ENCODE measurements at places on chromosomes 3 and 15. TPM values are rescaled to one million over a fixed set of nuclear protein-coding genes. Genes with fewer than 3 reads are reported as not detected.

HYAL1 gene
- total RNA-seq = 0.80 TPM

SERINC4 gene
- not detected for total RNA-seq

CD96 gene
- not detected for total RNA-seq

FRMD5 gene
- total RNA-seq = 2.6 TPM

GATM gene
- total RNA-seq = 1.8 TPM

SCG5 gene
- 2.3 TPM for total RNA-seq

TPRG1 gene
- 0.38 TPM for total RNA-seq

OXSR1 gene
- total RNA-seq = 41.1 TPM

UBA7 gene
- total RNA-seq = 0.54 TPM

MRPS22 gene
- total RNA-seq = 43.7 TPM

SPESP1 gene
- total RNA-seq = not detected

NR1I2 gene
- not detected for total RNA-seq

HYKK gene
- 5.5 TPM for total RNA-seq

B4GALT4 gene
- 93.8 TPM for total RNA-seq

SI gene
- total RNA-seq = not detected

GOLGA8J gene
- not detected for total RNA-seq

LTK gene
- 0.20 TPM for total RNA-seq

NEK10 gene
- 1.2 TPM for total RNA-seq

CAMK1 gene
- 21.8 TPM for total RNA-seq

SNRK gene
- 4.4 TPM for total RNA-seq

REC114 gene
- not detected for total RNA-seq

C2CD4A gene
- total RNA-seq = not detected

PTX3 gene
- 1.0 TPM for total RNA-seq

IL5RA gene
- not detected for total RNA-seq

SENP8 gene
- total RNA-seq = 1.1 TPM

ZNF502 gene
- total RNA-seq = 1.8 TPM

FGF12 gene
- 0.40 TPM for total RNA-seq

EPHA3 gene
- total RNA-seq = not detected

CXCR6 gene
- total RNA-seq = not detected

PSTPIP1 gene
- total RNA-seq = not detected

SPRED1 gene
- total RNA-seq = 9.7 TPM

HES1 gene
- total RNA-seq = 9.5 TPM

UCN2 gene
- total RNA-seq = 8.2 TPM

SLC9C1 gene
- total RNA-seq = not detected

SLC35A5 gene
- 9.4 TPM for total RNA-seq

TMC3 gene
- total RNA-seq = not detected

SLC22A13 gene
- total RNA-seq = not detected
